ENCODE measurements at places on chromosomes 16 and 17.

GRCh38 chr17:9410301-9410700, 165.3 kb downstream of the STX8 start:
- no peak for DNase-seq

DNA sequence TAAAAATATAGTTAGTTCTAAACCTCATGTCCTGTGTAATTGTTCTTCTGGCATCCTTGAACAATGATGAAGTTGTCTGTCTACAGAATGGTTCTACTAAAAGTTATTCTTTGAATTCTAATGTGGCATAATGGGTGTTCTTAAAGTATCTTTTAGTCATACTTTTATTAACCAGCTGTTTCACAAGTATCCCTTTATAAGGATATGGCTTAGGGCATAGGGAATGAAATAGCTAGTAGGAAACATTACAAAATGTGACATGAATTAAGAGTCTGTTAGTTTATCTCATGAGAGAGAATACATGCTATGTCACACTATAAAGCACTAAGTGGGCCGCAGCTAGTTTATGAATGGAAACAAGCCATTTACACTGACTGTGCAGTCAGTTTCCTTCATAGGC, 26.3 kb upstream of the CAPNS2 start:
- DNase-seq = no peak

- no peak for DNase-seq
These were observed 67.7 kb upstream of the ARL4D start for GRCh38 chr17:43330876-43331639.

DNA sequence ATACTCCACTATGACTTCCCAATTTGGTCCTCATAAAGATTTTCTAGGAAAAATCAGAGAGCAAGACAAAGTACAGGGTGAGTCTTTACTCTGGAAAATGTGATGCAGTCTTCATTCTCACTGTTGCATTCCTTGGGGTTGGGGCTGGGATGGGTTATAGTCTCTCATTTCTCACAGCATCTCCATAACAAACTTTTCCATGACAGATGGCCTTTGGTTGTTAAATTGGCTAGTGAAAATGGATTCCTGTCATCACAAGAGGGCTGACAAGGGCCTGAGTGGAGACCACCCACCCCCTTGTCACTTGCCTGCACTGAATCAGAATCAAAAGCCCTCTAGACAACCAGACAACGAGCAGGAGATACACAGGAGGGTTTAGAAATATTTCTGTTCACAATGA, 174.6 kb downstream of the AATF start:
- no peak for DNase-seq

- DNase-seq = no peak
These were observed 110.4 kb downstream of the MAP2K6 start for GRCh38 chr17:69524854-69525253.

DNA sequence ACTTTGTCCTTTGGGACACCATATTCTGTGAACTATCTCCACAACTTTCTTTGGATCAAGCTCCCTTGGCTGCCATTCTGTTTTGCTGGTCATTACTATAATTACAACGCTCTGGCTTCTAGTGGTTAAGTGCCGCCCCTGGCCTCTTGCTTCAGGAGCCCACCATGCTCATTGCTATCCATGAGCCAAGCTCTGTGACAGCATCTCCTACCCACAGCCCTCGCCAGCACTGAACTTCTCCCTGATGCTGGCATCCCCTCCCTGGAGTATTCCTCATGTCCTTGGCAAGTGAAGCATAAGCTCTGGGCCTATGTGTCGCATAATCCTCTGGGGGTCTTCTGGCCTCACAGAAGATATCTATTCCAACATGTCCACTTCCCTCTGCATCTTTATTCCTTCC, 60.6 kb upstream of the DHX40 start:
- DNase-seq = no peak

DNA sequence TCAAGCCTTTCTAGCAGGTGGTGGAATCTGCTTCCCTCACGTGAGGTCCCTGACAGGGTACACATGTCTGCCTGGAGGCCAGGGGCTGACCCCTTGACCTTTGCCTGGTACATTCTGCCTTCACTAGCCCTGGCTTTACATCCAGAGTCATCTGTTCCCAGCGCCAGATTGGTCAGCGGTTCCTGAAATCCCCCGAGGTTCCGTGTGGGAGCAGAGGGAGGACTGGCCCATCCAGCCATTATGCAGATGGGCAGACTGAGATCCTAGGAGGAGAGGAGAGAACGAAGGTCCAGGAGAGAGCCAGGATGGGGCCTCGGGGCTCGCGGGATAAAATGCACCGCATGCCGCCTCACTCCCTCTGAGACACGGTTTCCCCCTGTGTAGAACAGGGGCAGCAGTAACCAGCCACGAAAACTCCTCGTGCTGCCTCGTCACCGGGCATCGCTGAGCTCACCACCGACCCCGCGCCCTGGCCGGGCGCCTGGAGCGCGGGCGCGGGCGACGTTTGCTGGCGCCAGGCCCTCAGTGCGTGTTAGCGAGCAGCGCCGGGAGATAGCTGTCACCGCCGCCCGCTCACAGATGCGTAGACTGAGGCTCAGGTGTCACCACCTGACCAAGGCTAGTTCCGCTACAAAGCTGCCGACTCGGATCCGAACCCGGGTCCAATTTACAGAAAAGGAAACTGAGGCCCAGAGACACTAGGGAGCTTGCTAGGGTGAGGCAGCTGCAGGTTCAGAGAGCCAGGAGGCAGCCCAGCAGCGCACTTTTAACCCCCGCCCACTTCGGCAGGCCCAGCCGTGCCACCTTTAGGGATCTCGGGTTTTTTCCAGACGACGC, 811 bp upstream of the MAP2K3 start:
- no peak for DNase-seq

GRCh38 chr16:268141-269053, 7.3 kb downstream of the RGS11 start:
- DNase-seq = no peak

DNA sequence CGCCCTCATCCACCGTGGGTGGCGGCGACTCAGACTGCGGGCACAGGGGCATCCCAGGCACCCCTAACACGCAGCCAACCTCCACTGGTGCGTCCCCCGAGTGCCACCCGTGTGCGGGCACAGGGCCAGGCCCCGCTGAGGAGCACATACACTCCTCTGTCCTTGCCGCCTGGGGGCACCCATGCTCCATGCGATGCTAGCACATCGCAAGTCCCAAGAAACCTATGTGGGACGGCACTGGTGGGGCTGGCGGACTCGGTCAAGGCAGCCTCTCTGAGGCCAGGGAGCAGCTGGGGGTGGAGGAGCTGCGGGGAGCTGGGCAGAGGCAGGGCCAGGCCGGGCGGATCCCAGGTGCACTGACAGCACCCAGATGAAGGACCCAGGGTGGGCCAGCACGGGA, 4.0 kb downstream of the ZNF598 start:
- no peak for DNase-seq

DNA sequence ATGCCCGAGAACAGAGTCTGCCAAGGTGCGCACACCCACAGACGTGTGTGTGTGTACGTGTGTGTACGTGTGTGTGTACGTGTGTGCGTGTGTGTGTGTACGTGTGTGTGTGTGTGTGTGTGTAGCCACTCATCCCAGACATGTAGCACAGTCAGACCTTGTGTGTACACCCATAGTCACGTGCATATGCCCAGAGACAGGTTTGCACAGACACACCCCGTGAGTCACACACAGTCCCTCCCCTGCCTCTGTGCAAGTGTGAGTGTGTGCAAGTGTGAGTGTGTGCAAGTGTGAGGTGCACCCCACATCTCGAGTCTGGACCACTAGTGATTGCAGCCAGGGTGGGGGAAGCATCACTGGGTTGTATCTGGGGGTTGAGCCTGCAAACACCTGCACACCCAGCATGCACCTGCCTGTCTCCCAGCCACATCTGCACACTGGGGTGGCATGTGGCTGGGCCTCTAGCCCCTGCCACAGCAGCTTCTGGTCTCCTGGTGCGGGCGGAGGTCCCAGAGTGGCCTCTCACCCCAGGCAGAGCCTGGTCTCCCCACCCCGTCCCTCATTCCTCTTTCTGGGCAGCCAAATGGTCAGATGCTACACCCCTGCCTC, 23.6 kb downstream of the BAHCC1 start:
- no peak for DNase-seq

- no peak for DNase-seq
These were observed 369.2 kb downstream of the CDH13 start for GRCh38 chr16:82995924-82996441.

- DNase-seq = no peak
These were observed 72.0 kb upstream of the DNAJA2 start for GRCh38 chr16:47045459-47045858.

- DNase-seq = no peak
These were observed 50.8 kb downstream of the TBC1D16 start for GRCh38 chr17:79984877-79985276.

GRCh38 chr17:3982113-3982512, 17.9 kb upstream of the ATP2A3 start:
- no peak for DNase-seq

- DNase-seq = no peak
These were observed 26.3 kb downstream of the ZZEF1 start for GRCh38 chr17:4116516-4116915.

DNA sequence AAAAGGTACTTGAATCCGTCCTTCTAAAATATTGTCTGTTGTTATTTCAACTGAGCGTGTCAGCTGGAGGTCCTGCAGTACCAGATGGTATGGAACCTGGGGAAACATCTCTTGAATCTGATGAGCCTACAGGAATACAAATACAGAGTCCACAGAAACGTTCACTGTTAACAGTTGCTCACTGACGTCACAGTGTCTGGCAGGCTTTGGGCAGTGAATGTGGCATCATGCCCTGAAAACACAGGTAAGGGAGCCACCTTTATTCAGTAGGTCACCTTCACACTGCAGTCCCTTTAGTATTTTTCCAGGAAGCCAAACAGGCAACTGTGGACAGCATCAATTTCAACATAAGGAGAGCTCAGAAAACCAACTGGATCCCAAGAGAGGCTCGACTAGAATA, 56.1 kb downstream of the AMFR start:
- no peak for DNase-seq

- DNase-seq = no peak
These were observed 574 bp downstream of the MPP3 start for GRCh38 chr17:43832168-43832975.

- DNase-seq = no peak
These were observed 473.9 kb downstream of the XYLT1 start for GRCh38 chr16:16996827-16997226.

DNA sequence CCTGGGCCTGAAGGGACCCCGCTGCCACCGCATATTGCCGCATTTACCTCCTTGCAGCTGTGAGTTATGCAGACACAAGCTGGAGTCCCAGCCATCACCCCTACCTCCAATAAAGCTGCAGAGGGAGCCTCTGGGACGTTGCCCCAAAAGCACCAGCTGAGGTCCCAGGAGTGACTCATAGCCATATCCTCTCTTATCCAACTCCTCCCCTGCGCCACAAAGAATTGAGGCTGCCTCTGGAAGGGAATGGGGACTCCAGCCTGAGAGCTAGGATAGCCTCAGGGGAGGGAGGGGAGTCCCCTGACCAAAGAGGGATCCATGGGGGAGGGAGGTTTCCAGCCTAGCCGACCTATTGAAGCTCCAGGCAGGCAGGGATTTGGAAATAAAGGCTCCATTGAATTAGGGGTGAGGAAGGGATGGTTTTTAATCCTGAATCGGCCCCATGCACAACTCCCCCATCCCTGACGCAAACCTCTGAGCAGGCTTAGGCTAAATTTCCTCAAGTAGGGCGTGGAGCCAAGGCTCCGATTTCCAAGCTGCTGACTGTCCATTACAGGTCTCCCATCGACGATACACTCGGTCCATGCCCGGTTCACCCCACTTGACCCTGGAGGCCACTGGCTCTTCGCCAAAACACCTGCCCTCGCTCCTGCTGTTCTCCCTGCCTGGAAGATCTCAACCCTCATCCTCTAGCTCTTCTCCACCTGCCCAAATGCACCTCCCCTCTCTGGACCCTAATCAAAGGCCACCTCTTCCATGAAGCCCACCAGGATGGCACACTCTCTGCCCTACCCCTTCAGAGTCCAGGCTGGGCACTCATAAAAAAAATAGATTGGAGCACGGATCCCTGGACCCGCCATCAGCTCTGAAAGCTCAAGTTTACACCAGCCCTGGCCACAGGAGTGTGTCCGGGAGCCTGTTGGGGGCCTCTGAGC, 27.5 kb downstream of the PIMREG start:
- DNase-seq = no peak

DNA sequence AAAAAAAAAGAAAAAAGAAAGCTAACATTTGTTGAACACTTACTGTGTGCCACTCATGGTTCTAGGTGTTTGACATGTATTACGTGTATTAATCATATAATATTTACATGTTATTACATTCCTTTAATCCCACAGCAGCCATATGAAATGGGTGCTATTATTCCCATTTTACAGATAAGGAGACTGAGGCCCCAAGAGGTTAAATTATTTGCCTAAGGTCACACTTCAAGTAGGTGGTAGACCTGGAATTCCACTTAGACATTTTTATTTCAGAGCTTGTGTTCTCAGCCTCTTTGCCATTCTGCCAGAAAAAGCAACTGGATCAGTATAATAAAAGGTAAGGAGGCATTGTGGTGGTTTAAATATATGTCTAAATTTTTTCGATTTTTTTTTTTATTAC, 55.1 kb upstream of the HS3ST4 start:
- DNase-seq = no peak

GRCh38 chr16:337975-338575, 14.4 kb downstream of the AXIN1 start:
- DNase-seq = no peak

DNA sequence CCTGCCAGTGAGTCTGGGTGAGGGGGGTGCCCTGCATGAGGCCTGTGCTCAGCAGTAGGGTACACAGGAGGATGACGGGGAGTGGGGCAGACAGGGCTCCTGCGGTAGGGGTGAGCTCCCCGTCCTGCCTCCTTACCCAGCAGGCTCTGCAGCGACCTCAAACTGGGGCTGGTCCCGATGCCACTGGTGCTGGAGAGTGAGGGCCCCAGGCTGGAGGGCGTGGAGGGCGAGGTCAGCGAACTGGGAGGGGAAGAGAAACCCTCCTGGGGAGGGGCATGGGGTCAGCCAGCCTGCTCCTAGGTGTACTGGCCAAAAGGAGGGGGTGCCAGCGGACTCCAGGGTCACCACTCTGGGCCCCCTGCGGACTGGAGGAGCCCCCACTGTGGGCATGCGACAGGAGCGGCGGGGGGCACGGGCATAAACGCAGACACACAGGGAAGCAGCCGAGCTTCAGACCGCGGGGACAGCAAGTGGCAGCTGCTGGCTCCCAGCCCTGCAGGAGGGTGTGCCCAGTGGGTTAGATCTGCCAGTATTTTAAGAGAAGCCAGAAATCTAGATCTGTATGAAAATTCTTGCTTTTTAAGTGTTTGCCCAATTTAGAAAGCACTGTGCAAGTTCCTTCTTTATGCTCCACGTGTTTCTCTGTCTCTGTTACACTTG, 9.0 kb upstream of the VASN start:
- DNase-seq = no peak

- DNase-seq = no peak
These were observed 26.3 kb upstream of the FZD2 start for GRCh38 chr17:44530896-44531418.

DNA sequence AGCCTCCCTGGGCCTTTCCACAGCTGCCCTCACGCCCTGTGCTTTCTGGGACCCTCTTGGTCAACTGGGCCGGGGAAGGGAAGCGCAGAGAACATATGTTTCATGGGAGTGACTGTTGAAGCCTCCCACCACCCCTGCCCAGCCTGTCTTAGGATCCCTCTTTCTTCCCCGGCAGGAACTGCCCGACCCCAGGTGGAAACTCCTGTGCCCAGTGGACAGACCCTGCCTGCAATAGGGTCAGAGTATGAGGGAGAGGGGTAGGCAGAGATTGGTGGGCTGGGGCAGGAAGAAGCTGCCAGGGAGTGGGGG, 10.5 kb downstream of the HEXIM2 start:
- DNase-seq = no peak
